ENCODE measurements at places on chromosomes 4 and X. TPM values are rescaled to one million over a fixed set of nuclear protein-coding genes. Genes with fewer than 3 reads are reported as not detected.

DNA sequence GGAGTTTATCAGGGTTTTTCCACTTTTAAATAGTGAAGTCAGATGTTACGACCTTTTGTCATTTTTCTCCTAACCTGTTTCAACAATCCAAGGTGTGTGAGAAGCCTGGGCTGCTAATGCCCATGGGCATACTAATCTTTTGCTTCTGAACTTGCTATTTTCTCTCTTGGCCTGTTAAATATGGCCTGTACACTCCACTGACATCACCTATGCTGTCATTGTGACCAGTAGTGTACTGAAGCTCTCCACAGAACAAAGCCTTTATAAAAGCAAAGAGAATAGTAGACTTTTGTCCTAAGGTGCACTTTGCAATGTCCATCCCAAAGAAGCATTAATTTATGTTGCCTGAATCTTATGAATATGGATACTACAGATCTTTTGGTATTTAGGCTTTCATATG is 1490.5 kb downstream of the STIM2 start:
- no peak for DNase-seq

DNA sequence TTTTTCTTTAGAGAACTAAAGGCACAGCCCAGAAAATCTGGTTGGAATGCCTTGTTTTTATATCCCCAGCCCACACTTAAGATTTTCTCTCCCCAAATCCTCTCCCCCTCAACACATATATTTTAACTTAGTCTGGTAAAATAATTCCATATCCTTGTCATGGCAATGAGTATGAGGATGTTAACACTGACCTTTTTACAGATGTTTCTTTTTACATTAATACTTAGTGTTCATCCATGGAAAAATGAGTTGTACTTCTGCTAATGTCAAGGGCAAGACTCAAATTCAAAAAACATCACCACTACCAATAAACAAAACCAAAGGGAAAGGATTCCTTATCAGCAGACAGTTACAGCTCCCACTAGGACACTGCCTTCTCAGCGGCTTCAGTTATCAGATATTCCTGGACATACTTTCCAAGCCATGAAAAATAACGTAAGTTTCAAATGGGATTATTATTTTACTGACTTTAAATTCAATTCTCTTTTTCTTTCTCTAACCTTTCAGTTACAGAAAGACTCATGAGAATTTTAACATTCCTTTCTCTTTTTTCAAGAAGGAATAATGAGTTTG is 83.3 kb downstream of the RASL11B start:
- DNase-seq: no peak

- peak; percentile 9 for DNase-seq
Measured at GRCh38 chrX:47992095-47992380, 11.8 kb downstream of the ZNF182 start.

DNA sequence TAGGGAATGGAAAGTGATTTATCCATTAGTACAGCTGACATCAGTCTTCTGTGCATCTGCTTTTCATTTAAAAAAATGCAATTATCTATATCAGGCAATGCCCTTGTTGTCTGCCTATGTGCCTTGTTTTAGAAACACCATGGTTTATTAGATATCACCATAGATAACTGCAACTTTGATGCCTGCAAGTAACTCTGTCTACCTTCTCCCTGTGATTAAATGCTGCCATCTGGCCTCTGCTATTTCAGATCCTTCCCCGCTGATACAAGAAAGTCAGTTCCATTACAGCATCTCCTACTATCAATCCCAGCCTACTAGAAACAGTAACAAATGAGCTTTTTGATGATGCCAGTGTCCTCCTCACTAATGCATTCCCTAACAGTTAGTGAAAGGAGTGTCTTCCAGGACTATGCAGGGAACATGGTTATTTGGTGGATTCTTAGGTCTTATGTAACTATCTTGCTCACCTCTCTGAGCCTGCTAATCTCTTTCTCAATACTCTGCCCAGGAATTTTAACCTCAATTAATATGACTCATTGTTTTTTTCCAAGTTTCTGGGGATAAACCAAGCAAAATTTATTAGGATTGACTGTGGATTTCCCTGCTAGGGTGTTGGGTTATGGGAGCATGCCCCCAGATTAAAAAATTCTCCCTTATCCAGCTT is 444.9 kb downstream of the RAPGEF2 start:
- DNase-seq: peak; percentile 75

GRCh38 chrX:40329616-40330015 is 231.9 kb upstream of the BCOR start:
- DNase-seq: peak; percentile 57

DNA sequence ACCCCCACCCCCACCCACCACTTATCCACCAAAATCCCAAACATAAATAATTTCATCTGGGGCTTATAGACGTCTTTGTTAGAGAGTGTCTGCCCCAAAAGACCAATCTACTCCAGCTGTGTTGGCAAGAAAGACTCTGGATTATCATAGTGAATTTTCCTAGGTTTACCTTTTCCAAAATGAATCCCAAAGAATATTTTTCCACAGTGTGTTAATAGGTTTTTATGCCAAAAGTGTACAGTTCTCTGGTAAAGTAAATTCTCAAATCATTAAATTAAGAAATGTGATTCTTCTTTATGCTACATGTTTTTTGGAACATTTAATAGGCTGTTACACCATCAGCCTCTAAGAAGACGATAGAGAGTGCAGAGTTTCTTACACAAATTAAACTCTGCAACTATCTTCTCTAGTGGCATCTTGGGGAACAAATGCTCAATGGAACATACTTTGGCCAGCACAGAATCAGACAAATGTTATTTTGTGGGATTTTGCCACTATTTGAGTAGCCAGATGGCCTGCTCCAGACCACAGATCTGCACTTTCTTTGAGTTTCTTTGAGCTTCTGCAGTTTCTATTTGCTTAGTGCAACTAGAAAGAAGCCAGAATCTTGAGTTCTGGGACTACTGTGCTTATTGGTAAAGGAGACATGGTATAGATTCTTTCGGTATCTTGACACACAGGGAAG is 206.0 kb downstream of the KIT start:
- no peak for DNase-seq

DNA sequence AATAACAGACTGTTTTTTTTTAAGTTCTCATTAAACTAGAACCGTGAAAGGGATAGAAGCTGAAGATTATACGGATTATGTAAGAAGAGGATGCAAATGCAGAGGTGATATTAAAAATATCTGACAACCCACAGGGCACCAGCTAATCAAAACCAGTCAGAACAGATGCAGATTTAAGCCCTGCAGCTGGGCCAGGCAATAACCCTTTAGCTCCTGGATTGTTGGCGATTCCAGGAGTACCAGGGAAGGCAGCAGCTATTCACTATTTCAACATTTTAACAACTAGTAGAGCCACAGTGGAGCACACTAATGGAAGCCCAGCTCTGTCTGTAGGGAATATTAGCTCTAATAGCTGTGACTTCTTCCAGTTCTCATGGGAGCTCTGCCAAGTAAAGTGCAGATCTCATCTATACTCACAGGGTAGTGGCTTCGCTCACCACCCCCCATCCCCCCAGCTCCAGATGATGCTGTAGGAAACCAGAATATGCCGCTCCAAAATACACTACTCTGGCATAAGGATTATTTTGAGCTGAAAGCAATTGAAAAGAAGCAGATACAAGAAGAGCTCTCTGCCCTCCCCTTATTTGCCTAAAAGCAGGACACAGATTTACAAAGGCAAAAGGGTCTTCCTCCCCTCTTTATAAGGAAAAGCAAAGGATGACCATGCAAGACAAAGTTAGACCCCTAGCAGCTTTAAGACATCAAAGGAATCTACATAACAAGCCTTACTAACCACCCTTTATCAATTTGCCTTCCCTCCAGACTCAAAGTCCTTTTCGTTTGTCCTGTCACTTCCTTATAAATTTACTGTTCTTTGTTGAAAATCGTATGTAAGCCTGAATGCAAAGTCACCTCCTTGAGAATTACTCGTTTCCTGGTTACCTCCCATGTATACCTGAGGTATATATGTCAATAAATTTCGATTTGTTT is 13.7 kb downstream of the SCD5 start:
- no peak for DNase-seq

- no peak for DNase-seq
Measured at GRCh38 chr4:153215921-153216320, 11.7 kb downstream of the TRIM2 start.

DNA sequence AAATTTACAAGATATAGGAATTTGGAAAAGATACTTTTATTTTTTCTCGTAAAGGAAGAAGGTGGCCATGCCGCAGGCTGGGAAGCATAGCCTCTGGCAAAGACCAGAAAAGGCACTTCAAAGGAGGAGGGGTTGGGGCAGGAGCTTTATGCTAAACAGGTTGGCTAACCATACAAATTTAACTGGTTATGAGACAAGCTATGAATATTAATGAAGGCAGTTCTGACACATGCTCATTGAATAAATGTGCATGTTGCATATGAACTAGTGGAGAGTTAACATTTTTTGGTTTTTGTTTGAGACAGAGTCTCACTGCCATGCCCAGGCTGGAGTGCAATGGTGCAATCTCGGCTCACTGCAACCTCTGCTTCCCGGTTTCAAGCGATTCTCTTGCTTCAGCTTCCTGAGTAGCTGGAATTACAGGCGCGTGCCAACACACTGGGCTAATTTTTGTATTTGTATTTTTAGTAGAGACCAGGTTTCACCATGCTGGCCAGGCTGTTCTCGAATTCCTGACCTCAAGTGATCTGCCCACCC is 36.5 kb downstream of the GALNTL6 start:
- peak; percentile 22 for DNase-seq

DNA sequence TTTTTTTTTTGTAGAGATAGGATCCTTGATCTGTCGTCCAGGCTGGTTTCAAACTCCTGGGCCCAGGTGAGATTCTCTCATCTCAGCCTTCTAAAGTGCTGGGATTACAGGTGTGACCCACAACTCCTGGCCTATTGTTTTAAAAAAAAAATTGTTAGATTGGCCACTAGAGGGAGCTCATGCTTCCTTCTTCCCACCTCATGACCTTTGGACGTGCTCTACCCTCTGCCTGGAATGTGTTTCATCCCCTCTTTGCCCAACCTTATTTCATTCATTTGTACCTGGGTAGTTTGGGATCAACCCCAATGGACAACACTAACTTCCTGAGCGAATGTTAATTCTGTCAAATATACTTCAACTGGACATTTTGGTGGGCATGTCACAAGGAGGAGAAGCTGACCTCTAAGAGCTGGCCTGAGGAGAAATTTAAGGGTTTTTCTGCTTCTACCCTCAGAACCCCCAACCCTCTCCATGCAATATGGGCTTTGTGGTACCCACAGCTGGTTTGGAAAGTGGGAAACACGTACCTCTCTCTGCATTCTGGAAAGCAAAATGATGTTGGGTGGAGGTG is 6.4 kb downstream of the PPEF2 start:
- DNase-seq: peak; percentile 22

GRCh38 chrX:17021851-17022604 is 75.6 kb downstream of the REPS2 start:
- peak; percentile 78 for DNase-seq

GRCh38 chr4:54712206-54712605 is 54.4 kb downstream of the KIT start:
- no peak for DNase-seq

GRCh38 chr4:169634975-169635374 is 14.6 kb downstream of the CLCN3 start:
- peak; percentile 53 for DNase-seq

- DNase-seq: no peak
Measured at GRCh38 chrX:8738588-8739189, 6.8 kb upstream of the ANOS1 start.

- DNase-seq: no peak
Measured at GRCh38 chrX:69615342-69615741, 571 bp upstream of the EDA start.

DNA sequence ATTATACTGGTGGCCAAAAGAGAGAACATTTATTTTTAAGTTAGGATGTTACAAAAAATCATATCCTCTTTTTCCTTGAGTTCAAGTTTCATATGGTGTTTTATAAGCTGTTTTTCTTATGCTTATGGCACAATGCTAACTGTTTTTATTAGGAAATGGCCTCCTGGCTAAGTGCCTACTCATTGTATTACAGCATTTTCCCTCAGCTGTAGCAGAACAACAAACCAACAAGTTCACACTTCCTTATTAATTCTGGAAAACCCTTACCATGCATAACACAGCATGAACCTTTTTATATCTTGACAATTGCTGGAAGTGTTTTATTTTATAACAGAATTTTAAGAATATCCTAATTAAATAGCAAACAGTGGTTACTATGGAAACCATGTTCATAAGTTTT is 165.8 kb downstream of the GASK1B start:
- DNase-seq: peak; percentile 62

- no peak for DNase-seq
Measured at GRCh38 chrX:120753413-120754251, 122.0 kb downstream of the CT47B1 start.

GRCh38 chr4:1720163-1720983 is 750 bp downstream of the TMEM129 start:
- no peak for DNase-seq

DNA sequence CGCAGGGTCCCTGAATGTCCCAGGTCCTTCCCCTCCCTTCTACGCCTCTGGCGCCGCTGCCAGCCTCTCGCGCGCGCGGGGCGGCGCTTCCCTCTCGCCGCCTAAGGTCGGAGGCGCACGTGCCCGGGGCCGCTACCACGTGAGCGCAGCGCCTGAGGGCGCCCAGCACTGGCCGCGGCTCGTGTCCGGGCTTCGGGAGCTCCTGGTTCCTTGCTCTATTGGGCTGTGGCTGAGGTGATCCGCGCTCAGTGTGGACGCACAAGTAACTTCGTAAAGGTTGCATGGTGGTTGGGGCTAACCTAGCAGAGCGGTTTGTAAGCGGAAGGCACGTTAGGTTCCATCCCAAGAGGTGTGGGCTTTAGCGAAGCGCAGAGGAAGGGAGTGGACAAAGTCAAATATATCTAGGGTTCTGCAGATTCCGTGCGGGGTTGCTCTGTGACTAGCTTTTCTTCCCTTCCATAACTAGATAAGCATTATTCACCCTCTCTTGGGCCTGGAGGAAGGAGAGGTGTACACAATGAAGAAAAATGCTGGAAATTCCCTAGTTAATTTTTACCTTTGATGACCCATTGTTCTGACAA is 1.8 kb downstream of the TLL1 start:
- DNase-seq: peak; percentile 88

DNA sequence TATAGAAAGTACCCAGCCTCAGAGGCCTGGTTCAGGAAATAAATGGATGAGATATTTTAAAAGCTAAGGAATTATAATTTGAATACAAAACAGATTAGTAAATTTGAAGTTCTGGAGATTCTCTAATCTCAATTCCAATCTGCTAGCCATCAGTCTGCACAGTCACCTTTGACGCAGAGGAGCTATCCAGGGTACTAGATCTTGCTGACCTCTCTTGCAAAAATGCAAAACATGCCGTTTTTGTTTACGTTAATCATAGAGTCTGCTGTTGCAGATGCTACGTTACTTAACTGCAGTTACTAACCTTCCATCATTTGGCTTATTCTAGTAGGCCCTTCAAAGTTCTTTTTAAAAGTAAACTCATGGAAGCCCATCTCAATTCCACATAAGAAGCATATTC is 10.4 kb downstream of the CCSER1 start:
- DNase-seq: peak; percentile 51

The UXT gene
- 62.6 TPM for total RNA-seq

The PAGE2B gene
- not detected for total RNA-seq

The SH3TC1 gene
- total RNA-seq: 27.2 TPM

The SEPTIN6 gene
- total RNA-seq: 31.5 TPM

The MAGEA4 gene
- not detected for total RNA-seq

The CSAG3 gene
- not detected for total RNA-seq

The IGFBP7 gene
- total RNA-seq: 4,753 TPM
